ENCODE measurements at places on chromosomes 4 and X.

GRCh38 chr4:146389561-146389960 lies 132.2 kb downstream of the SLC10A7 start:
- no peak for DNase-seq

GRCh38 chr4:110049951-110050925 lies 137.6 kb downstream of the EGF start:
- DNase-seq, result no peak

- DNase-seq, result no peak
Measured at GRCh38 chr4:2626231-2626630, 89.8 kb downstream of the FAM193A start.

- DNase-seq, result no peak
Measured at GRCh38 chr4:39565878-39566600, 38.8 kb upstream of the UGDH start.

DNA sequence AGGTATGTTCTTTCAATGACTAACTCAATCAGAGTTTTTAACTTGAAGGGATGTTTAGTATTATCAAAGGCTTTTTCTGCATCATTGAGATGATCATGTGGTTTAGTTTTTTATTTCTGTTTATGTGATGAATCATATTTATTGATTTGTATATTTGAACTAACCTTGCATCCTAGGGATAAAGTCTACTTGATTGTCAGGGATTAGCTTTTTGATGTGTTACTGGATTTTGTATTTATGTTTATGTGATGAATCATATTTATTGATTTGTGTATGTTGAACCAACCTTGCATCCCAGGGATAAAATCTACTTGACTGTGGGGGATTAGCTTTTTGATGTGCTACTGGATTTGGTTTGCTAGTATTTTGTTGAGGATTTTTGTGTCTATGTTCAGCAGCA lies 615.4 kb upstream of the GRID2 start:
- DNase-seq, result no peak

DNA sequence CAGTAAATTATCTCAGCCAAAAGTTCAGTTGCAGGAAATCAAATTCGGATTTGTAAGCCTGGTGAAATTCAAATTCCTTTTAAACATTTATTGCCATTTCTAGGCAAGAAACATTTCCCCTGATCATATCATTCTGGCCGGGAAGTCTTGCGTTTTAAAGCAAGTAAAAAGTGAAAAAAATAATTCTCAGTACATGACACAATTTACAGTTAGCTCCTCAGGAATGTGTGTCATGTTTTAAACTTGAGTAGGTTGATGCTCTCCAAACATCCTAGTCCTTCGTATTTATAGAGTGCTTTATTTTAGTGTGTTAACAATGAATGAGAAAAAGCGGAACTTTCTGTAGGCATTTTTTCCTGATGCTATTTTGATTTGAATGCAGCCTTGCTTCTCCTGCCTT lies 158.3 kb upstream of the SCML1 start:
- no peak for DNase-seq

DNA sequence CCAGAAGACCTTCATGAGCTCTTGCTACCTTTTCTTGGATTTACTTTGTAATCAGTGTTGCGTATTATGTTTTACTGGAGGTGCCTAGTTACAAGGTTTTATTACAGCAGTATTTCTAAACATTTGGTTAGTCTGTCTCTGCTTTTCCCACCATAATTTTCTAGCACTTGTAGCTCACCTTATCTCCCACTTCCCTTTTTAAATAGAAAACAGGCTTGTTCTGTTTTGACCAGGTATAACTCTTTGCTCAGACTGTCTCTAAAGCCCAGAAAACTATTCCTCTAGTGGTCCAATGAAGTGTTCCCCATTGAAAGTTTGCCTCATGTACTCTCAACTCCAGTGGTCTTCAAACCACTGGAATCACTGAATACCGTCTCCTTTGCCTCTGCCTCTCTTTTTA lies 43.9 kb downstream of the AFF1 start:
- DNase-seq, result no peak

DNA sequence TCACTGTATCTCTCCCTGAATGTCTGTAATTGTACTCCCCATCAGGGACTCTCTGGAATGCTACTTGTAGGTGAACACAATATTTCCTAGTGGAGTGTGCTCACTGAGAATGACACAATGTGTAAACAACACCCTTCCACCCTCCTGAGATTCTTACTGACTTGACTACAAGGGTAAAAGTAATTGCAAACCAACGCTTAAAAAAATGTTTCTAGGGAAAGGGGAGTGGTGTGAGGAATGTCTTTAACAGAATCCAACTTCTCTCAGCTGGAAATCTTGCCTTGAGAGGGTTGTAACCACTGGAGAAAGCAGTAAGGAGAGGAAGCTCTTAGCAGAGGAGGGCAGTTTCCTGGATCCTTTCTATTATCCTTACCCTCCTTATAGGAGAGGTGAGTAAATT lies 5.1 kb upstream of the RAPGEF2 start:
- DNase-seq, result no peak

DNA sequence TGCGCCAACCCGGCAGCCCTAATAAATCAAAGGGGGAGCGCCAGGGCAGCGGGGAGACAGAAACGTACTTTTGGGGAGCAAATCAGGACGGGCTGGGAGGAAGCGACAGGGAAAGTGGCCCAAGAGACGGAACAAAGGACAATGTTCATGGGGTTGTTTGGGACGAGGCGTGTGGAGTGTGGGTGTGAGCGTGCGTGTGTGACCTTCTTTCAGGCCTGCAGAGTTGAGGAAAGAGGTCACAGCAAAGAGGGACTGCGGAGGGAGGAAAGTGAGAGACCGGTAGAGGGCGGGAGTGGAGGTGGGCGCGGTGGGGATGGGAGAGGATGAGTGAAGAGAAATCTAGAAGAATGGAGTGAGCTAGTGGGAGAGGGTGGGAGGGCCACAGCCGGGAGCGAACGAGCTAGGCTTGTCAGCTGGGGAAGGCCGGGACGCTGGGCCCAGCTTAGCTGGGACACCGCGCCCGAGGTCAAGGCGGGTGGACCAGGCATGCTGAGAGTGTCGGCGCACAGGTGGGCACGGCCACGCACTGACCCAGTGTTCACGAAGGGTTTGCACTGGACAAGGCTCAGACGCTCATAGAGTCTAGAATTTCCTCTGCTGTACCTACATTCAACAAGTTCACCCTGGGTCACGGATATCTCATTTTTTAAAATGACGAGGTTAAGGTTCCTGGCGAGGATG lies 14.7 kb upstream of the PITX2 start:
- DNase-seq, result no peak

GRCh38 chr4:87377816-87378215 lies 13.2 kb downstream of the HSD17B11 start:
- no peak for DNase-seq

DNA sequence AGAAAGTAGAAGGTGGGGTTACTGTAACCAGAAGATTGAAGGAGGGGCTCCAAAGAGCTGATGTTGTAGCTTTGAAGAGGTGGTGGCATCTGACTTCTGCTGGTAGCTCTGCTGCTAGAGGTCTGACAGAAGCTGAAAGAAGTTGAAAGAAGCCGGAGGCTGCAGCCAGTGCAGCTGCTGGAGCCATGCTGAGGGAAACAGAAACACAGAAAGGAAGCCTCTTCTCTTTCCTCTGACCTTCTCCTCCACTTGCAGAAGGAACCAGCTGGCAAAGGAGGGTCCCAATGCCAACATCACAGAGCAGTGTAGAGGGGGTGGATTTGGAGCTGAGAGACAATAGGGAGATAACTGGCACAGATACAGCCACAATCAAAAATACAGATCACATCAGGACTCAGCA lies 89.3 kb upstream of the HHIP start:
- DNase-seq, result no peak

DNA sequence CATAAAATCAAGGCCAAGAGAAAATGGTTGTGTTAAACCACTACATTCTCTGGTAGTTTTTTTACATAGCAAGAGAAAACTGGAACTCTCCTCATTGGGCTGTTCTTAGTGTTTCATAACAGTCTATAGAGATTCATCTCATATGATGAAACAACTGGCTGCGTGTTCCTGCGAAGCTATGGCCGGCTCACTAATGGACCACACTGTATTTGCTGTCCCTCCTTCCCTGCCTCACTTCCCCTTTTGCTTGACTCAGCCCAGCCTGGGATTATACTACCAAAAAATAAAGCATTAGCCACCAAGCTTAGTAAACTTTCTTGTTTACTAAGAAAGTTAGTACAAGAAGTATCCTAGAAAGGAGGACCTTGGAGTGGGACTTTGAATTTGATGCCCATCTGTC lies 31.6 kb upstream of the LSM6 start:
- DNase-seq, result no peak

DNA sequence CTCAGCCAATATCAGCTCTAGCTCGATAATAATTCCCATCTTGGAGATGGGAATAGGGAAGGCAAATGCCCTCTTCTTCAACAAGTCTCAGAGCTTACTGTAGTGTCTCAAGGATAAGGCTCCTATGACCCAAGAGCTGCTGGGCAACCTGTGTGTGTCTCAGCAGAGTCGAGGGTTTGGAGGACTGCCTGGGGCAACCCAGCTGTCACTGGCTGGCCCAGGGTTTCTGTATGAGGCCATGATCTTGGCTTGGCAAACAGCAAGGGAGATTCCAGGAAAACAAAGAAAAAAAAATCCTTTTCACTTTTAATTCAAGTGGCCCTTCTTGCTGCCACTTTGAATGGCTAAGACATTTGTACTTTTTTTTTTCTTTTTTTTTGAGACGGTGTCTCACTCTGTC lies 34.4 kb downstream of the TMSB4X start:
- no peak for DNase-seq

DNA sequence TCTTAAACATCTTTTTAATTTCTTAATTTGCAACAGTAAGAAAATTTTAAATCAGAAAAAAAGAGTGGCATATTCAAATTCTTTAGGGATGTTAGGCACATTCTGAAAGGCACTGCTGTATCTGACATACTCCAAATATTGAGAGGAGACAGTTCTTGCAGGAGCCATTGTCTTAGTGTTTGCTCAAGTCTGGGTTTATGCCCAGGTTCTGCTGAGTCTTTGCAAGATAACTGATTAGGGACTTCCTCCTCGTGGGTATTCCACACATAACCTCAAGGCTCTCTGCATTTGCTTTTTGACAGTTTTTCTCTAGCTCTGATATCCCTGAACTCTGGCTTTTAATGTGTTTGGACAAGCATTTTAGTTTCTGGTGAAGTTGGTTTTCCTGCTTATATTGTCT lies 52.6 kb downstream of the RPS3A start:
- no peak for DNase-seq

- no peak for DNase-seq
Measured at GRCh38 chr4:150580306-150580705, 1.6 kb upstream of the MAB21L2 start.

DNA sequence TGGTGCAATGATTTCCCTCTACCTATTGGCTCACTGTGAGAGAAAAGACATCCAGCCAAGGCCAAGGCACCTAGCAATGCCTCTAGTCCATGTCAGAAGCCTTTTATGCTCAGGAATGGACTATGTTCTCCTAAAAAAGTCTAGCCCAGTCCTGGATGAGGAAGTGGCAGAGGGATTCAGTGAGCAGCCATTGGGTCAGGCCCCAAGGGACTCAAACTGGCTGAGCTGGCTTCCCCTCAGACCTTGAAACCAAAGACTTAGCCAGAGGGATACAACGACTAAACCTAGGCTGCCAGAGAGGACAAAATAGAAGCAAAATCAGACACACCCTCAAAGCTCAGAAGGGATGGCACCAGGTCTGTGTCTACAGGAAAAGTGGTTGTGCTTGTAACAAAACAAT lies 49.1 kb downstream of the ARHGEF9 start:
- no peak for DNase-seq

DNA sequence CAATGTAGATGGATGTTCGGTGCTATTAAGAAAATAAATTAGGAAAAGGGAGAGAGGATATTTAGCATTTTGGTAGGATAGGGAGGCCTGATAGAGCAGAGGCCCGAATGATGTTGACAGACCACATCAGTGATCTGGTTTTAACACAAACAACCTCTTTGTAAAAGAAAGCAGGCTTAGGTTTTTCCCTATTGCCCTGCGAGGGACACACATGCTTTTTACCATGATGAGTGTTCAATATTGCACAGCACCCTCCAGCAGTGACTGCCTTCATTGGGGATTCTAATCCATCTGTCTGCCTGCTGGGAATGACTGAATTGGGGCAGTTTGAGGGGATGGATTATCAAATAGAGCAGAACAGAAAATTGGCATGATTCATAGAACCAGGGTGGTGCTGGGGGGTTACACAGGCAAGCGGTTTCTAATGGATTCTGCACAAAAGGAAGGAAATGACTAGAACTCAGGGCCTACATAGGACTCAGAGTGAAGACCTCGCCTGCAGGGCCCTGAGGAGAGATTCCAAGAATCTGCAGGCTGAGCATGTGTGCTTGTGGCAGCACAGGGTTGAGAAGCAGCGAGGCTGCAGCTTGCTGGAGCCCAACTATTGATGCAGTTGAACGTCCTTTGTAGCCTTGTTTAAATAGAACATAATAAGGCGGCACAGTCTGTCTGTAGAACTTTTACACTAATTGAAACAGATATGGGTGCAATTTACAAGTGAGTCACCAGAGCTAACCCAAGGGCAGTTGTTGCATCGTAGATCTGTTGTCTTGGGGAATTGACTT lies 58.0 kb downstream of the RHOH start:
- DNase-seq, result no peak

DNA sequence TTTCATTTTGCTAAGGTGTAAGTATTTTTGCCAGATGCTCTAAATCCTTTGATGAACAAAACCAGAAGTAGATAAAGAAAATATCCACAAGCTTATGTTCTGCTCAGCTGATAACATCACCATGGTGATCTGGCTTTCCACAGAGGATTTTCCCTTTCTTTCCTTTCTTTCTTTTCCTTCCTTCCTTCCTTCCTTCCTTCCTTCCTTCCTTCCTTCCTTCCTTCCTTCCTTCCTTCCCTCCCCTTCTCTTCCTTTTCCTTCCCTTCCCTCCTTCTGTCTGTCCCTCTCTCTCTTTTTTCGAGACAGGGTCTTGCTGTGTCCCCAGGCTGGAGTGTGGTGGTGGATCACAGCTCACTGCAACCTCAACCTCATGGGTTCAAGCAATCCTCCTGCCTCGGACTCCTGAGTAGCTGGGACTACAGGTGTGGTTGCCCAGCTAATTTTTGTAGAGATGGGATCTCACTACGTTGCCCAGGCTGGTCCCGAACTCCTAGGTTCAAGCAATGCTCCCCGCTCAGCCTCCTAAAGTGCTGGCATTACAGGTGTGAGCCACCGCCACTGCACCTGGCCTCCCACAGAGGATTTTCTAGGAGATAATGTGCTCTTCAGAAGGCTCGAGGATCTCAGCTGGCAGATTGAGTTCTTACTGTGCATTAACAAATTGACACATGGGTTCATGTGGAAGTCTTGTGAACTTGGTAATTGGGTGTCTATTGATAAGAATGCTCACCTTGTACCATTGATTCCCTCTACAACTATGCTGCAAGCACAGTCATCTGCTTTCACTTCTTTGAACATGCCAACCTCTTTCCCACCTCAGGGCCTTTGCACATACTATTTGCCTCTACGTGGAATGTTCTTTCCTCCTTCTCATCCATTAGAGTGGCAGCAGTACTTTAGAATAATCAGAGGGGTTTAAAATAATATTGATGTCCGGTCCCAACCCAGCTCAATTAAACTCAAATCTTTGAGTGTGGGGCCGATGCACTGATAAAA lies 1.4 kb upstream of the RHOH start:
- DNase-seq, result no peak

- DNase-seq, result no peak
Measured at GRCh38 chr4:94530073-94530472, 78.3 kb downstream of the PDLIM5 start.

Data from vagina (tissue), 2 donors.